ENCODE measurements at places on chromosomes 5 and 9.

- no peak for DNase-seq
These were observed 18.9 kb upstream of the LRRC14B start for GRCh38 chr5:172421-172820.

DNA sequence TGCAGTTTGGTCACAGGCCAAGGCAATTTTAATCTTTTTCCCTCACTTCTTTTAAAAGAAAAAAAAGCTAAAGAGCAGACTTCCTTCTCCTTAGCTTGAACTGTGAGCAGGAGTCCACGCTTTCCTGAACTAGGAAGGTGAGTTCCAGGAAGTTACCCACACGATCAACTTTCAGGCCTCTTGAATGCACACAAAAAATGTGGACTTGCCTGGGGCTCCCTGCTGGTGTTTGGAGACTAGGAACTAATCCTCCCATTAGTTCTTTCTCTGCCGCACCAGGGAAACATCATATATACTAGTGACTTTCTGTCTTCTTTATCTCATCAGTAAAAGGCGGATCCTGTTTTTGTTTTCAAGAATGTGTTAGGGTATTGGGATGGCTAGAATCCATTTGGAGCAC lies 240.0 kb downstream of the GOLPH3 start:
- no peak for DNase-seq

DNA sequence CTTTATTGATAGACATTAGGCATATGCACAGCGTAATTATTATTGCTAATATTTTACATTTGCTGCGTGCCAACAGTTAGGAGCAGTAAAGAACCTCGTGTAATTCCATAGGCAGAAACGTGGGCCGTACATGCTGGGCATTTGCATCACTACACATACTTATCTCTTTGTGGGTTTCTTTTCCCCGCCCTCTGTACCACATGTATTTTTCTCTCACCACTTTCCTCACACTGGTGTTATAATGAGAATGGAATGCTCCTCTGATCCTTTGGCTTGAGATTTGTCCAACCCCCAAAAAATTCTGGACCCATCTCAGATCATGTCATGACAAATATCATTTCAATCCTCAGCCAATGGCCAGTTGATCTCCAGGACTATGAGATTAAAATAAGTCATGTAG lies 1952.6 kb upstream of the WWC1 start:
- no peak for DNase-seq

DNA sequence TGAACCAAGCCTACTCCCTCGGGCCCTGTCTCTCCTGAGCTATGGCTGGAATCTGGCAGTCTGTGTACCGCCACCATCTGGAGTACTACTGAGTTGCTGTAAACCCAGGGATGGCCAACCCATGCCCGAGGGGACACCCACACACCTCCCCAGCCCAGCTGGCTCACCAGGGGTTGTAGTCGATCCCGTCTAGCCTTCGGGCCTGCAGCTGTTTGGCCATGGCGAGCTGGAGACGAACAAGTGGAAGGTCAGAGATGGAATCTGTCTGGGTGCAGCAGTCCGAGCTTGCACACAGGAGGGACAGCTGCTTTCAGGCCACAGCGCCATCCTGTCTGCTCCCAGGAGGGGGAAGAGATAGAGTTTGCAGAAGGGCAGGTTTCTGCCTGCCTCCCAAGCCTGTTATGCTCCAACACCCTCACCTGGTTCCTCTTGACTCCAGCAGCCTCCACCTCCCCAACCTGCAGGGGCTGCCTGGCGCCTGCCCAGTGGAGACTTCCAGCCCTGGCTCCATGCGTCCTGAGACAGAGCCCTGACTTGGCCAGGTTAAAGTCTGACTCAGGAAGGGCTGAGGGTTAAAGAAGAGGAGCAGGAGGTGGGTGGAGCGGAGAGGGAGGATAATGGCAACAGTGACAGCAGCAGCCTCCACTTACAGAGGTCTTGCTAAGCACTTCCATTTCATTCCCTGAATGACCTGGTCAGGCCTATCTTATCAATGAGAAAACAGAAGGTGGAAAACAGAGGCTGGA lies 15.8 kb upstream of the SPOUT1 start:
- DNase-seq = no peak

DNA sequence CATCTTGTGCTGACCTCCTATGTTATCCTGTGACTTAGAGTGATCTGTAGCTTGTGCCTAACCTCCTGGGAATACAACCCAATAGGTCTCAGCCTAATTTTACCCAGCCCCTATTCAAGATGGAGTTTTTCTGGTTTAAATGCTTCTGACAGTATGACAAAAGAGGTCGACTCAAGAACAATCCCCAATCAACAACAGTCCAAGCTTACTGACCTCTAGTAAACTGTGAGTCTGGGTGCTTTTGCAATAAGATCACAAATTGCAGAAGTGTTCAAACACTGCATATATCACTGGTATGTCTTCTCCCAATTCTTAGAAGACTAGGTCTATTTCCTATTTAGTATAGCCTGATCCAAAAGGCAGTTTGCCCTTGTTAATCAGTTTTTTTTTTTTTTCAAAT lies 323.5 kb upstream of the PTGER4 start:
- DNase-seq = no peak

DNA sequence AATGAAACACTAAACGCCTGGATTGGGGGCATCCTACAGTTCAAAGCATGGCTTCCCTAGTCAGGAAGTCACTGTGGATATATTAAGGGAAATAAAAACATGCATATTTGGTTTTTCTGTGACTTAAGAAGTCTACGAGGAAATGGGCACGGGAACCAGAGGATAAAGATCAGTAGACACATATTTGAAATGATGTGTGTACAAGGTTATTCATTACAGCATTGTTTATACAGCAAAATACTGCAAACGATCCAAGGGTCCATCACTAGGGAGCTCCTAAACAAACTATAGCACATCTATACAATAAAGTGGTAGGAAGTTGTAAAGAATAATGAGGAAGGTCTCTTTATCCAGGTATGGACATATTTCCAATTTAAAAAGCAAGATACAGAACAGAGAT lies 71.8 kb downstream of the EFNA5 start:
- no peak for DNase-seq

DNA sequence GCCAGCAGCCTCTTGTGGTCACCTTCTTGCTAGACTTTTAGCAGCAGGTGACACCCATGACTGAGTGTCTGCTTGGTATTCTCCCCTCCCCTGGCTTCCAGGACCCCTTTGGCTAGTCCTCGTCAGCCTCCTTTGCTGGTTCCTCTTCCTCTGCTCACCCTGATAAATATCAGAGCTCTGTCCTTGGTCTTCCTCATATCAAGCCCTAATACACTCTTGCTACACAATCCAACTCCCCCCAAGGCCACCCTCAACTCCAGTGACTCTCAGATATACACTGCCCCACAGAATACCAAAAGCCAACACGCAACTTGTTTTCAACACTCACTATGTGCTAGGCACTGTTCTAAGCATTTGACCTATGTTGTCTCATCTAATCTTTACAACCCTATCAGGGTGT lies 30.3 kb upstream of the LCP2 start:
- DNase-seq = no peak

DNA sequence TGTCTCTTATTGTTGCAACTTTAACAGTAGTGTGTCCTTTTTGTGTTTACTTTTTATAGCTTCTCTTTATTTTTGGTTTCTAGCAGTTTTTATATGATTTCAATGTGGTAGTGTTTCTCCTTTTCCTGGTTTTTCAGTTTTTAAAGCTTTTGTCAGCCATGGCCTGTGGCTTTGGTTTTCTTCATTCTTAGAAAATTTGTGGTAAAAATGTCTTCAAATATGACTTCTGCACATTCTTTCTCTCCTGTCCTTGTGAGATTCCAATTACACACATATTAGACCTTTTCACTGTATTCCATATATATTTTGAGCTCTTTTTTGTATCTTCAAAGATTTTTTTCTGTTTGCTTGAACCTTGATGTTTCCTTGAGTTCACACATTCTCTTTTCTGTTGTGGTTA lies 180.5 kb downstream of the CNTLN start:
- no peak for DNase-seq

GRCh38 chr9:126677188-126678084 lies 63.7 kb downstream of the LMX1B start:
- DNase-seq = no peak

GRCh38 chr9:131727795-131728545 lies 11.9 kb downstream of the RAPGEF1 start:
- no peak for DNase-seq

DNA sequence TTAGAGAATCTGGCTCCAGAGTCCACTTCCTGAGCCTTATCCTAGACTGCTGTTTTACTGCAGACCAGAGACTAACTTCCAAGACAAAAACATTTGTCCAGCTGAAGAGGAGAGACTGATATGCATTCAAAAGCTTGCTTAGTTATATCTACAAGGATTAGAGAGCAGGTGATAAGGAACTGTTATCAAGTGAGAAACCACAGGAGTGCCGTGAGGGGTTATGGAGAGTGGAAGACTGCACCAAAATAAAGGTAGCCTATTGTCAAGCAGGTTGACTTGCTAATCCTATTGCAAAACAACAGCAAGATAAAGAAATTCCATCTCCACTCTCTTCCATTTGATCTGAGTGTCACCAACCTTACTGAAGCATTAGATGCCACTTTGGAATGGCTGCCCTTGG lies 139.1 kb downstream of the SCAMP1 start:
- no peak for DNase-seq

DNA sequence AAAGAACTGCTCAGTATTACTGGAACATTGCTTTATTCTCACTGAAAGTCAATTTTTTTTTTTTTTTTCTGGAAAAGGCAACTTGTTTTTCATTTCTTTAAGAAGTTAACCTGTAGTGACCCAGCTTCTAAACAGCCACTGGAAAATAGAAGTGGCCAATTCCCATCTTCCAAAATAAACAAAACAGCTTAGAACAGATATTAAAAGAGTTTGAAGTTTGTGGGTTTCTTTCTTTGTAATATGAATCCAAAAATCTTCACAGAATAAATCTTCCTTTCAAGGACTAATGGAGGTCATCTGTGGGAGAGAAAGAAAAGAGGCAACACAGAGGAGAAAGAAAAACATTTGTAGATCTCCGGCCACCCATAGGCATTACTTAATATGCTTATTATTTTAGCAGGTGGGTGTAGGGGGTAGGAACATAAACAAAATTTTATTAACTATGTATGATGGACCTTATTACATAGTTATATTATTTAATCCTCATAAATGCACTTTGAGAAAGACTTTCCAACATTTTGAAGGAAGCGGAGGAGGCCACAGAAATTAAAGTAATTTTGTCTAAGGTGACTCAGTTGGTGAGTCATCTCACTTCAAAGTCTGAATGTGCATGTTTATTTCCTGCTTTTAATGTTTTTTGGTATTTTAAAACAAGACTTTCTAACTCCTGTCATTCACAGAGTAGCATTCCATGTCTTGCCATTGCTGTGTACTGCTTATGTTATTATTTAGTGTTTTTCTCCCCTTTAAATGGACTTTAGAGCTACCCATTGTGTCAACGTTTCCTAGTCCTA lies 1791.8 kb upstream of the WWC1 start:
- DNase-seq = no peak
